ENCODE measurements at places on chromosomes 4 and X. TPM values are rescaled to one million over a fixed set of nuclear protein-coding genes. Genes with fewer than 3 reads are reported as not detected.

GRCh38 chr4:108180513-108180912, 11.8 kb upstream of the LEF1 start:
- DNase-seq, result no peak
- H3K36me3 ChIP-seq, result no peaks in the 10 kb centered on the region
- no peak overlapping the region for H3K27ac ChIP-seq
- no peaks in the 10 kb centered on the region for H3K4me1 ChIP-seq
- peaks cover 34% of the 10 kb centered on the region for H3K27me3 ChIP-seq
- H3K4me3 ChIP-seq, result no peak overlapping the region

GRCh38 chr4:26148927-26149326, 171.9 kb upstream of the RBPJ start:
- no peak for DNase-seq
- no peaks in the 10 kb centered on the region for H3K27me3 ChIP-seq
- no peak overlapping the region for H3K4me3 ChIP-seq

Gene AWAT2
- total RNA-seq, result not detected

DNA sequence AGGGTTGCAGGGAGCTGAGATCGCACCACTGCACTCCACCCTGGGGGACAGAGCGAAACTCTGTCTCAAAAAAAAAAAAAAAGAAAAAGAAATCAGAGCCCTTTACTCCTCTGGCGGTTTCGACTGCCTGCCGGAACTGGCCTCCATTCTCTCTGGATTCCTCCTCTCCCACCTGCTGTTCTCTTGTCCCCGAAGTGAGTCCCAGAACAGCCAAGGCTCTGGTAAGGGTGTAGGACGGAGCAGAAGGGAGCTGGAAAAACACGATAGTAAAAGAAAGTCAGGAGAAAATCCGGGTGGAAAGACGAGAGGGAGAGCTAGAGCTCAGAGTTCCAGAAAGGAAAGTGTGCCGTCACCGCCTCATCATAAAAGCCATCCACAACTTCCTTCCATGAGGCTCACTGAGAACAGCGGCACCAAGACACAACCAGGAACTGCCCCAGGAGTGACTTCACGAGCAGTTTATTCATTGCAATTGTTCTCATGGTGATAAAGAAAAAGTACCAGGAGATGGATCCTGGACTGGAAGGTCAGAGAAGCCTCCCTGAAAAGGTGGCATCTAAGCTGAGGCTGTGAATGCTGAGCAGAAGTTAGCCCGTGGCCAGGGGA, 12.3 kb downstream of the TLR3 start:
- no peaks in the 10 kb centered on the region for H3K27me3 ChIP-seq
- peak; percentile 79 for DNase-seq
- no peak overlapping the region for H3K4me3 ChIP-seq
- no peaks in the 10 kb centered on the region for H3K36me3 ChIP-seq

- no peaks in the 10 kb centered on the region for H3K36me3 ChIP-seq
- H3K4me3 ChIP-seq, result no peak overlapping the region
- H3K27me3 ChIP-seq, result no peaks in the 10 kb centered on the region
- H3K4me1 ChIP-seq, result no peaks in the 10 kb centered on the region
These were observed 48.5 kb upstream of the GRIA2 start for GRCh38 chr4:157172011-157172410.

- DNase-seq, result no peak
- H3K27me3 ChIP-seq, result no peaks in the 10 kb centered on the region
- H3K4me3 ChIP-seq, result no peak overlapping the region
- no peak overlapping the region for H3K27ac ChIP-seq
- no peaks in the 10 kb centered on the region for H3K4me1 ChIP-seq
These were observed 155.4 kb downstream of the TBCK start for GRCh38 chr4:106160560-106160959.

DNA sequence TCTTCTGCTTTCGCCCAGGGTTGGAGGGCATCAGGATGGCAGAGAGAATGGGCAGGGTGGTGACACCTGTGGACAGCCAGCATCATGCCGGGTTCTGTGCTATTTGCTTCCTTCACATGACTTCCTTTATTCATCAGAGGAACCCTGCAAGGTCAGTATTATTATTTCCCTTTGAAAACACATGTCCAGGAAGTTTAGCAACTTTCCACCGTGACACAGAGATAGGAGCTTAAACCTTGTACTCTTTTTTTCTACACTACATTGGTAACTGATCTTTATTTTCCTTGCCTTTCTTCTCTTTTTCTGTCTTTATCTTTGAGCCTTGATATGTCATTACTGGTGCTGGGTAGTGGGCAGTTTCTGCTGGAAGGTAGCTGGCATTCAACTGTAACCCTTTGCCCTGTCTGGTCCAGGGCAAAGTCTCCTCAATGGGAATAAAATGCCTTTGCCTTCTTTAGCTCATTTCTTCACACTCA, 5.0 kb upstream of the MGST2 start:
- no peak overlapping the region for H3K27ac ChIP-seq
- H3K4me3 ChIP-seq, result no peak overlapping the region
- no peaks in the 10 kb centered on the region for H3K27me3 ChIP-seq
- no peaks in the 10 kb centered on the region for H3K36me3 ChIP-seq
- no peak for DNase-seq

DNA sequence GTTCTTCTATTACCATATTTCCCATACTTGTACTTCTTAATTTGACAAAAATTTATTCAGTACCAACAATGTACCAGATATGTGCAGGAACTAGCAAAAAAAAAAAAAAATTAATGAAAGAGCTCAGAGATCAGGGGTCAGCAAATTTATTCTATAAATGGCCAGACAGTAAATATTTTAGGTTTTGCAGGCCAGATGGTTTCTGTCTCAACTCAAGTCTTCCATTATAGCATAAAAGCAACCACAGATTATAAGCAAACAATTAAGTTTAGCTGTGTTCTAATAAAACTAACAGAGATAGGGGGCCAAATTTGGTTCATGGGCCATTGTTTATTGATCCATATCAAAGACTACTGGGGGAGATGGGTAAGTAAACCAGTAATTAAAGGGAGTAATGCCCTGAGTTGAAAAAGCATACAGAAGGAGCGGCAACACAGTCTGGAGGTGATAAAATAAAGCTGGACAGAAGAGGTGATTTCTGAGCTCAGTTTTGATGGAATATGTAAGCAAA, 19.3 kb downstream of the NEK1 start:
- H3K27ac ChIP-seq, result no peak overlapping the region
- DNase-seq, result no peak
- H3K27me3 ChIP-seq, result no peaks in the 10 kb centered on the region
- H3K4me3 ChIP-seq, result no peak overlapping the region

DNA sequence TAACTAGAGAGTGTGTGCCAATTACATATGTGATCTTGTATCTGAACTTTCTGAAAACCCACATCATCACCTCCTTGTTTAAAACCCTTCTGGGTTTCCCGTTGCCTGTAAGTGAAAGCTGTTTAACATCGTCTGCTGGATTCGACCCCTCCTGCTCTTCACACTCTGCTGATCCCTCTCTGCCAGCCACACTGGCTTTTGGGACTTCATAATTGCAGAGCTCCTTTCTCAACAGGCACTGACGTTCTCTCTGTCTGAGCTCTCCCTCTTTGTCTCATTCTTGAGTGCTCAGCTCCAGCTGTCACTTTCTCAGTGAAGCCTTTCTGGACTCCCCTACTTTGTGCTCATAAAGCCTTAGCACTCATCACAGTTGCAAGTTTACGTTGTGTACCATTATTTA, 153.9 kb downstream of the CEP135 start:
- H3K4me1 ChIP-seq, result no peaks in the 10 kb centered on the region
- H3K27ac ChIP-seq, result no peak overlapping the region
- no peak overlapping the region for H3K4me3 ChIP-seq
- no peaks in the 10 kb centered on the region for H3K27me3 ChIP-seq
- no peaks in the 10 kb centered on the region for H3K36me3 ChIP-seq

DNA sequence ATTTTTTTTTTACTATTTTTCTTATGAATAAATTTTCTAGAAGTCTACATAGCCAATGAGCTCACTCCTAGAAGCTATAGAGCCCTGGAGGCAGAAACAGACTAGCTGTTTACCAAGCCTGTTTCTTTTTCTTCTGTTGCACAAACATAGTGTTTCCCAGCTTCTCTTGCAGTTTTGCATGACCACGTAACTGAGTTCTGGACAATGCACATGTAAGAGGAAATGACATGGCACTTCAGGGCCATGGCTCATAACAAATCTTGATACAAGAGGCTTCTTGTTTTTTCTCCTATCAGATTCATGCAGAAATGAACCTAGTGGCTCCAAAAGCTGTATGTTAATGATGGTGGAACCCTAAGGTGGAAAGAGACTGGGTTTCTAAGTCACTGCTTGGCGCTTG, 127.4 kb downstream of the ZNF330 start:
- no peaks in the 10 kb centered on the region for H3K36me3 ChIP-seq
- no peaks in the 10 kb centered on the region for H3K27me3 ChIP-seq
- DNase-seq, result no peak
- H3K4me3 ChIP-seq, result no peak overlapping the region
- peaks cover 10% of the 10 kb centered on the region for H3K4me1 ChIP-seq

DNA sequence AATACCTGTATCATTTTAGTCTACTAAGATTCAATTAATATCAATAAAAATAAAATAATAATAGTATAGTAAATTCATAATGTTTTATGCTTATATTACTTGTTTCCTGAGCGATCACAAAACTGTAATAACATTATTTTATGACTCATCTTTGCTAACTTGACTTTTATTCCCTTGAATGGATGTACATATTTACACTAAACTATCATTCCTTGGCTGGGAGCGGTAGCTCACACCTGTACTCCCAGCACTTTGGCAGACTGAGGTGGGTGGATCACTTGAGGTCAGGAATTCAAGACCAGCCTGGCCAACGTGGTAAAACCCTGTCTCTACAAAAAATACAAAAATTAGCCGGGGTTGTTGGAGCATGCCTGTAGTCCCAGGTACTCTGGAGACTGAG, 104.0 kb upstream of the SLC34A2 start:
- H3K27me3 ChIP-seq, result no peaks in the 10 kb centered on the region
- H3K4me3 ChIP-seq, result no peak overlapping the region
- no peaks in the 10 kb centered on the region for H3K4me1 ChIP-seq
- no peak overlapping the region for H3K27ac ChIP-seq
- DNase-seq, result no peak
- no peaks in the 10 kb centered on the region for H3K36me3 ChIP-seq

All from GM23338 (cell line).